ENCODE measurements at places on chromosomes 13 and 19.

GRCh38 chr19:30388327-30388726, 16.1 kb downstream of the ZNF536 start:
- DNase-seq, result no peak

- no peak for DNase-seq
Observed at GRCh38 chr13:40471911-40472310, 194.5 kb downstream of the FOXO1 start.

- DNase-seq, result no peak
Observed at GRCh38 chr13:23810685-23811240, 78.4 kb downstream of the MIPEP start.

- no peak for DNase-seq
Observed at GRCh38 chr13:45143346-45143751, 23.0 kb downstream of the GTF2F2 start.

DNA sequence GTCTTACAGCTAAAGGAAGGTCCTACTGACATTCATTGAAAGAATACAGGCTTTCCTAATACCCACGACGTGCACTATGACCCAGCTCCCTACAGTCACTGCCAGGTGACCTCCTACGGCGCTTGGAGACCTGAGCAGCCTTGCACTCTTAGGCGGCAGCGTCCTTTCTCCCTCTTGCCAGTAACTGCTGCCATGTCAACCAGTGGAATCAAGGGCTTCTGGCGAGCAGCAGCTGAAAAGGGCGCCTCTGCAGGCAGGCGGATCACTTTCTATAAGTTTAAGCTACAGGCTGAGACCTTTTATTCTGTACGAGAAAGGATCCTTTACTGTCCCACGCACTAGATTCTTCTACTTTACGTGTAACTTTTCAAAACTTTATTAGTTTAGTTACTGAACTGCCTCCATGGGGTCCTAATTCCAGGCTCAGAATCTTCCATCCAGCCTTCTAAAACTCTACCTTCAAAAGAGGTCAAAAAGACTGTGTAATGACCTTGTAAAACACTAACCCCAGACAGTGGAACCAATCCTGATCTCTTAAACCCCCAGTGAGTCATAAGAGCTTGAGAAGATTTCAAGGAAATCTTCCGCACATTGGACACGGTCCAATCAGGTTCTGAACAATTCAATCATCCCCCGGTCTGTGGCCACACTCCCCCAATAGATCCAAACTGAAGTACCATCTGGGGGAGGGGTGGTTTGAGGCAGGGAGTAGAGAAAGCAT, 1.9 kb downstream of the KCTD12 start:
- peak; percentile 41 for DNase-seq

DNA sequence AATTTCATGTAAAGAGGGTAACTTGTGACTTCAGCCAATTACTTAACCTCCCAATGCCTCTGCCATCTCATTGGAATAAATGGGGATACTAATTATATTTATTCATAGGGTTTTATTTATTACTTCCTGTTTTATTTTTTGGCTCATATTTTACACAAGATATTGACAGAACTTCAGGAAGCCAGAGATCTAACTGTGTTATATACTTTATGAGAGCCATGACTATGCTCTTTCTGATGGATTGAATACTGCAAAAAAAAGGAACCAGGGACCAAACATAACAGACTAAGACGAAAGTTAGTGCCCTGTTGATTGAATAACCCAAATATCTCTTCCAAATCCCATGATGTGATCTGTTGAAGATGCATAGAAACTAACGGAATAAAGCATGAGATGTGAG, 243.3 kb upstream of the STARD13 start:
- no peak for DNase-seq

DNA sequence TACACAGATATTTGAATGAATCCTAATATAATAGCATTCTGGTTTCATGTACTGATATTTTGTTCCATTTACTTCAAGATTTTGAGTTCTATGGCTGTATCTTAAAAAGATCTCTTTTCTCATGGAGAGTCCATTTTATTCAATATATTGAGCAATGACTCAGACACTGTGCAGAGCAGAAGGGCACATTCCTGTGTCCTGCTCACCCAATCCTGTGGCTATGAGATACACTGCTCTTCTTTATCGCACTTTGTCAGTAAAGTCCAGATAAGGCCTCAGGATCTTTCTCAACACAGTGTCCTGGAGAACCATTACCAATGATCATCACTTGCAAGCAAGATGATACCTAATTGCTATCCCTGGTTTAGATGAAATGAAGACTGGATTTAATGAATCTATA, 155.0 kb downstream of the CYSLTR2 start:
- no peak for DNase-seq

DNA sequence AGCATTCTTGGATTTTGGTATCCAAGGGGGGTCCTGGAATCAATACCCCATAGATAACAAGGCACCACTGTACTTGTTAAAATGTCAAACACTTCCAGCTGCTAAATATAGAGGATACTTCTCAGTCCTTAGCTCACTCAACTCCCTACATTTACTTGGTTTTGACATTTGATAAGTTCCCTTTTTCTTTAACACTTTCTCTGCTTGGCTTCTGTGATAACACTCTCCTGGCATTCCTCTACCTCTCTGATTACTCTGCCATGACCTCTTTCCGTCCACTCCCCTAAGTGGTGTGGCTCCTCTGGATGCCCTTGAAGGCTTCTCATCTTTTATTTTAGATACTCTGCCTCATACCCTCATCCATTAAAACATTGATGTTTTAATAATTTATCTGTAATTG, 65.2 kb downstream of the MICU2 start:
- no peak for DNase-seq

- DNase-seq, result no peak
Observed at GRCh38 chr19:46082728-46083050, 41.8 kb downstream of the IGFL3 start.

- no peak for DNase-seq
Observed at GRCh38 chr19:3025549-3025886, 3.6 kb downstream of the TLE2 start.

GRCh38 chr19:58568453-58569130, 4.5 kb downstream of the MZF1 start:
- no peak for DNase-seq

- no peak for DNase-seq
Observed at GRCh38 chr13:75220238-75220542, 261.8 kb downstream of the TBC1D4 start.

- no peak for DNase-seq
Observed at GRCh38 chr13:72458701-72459100, 268.7 kb downstream of the MZT1 start.

GRCh38 chr13:112391746-112392145, 15.6 kb downstream of the SPACA7 start:
- no peak for DNase-seq

GRCh38 chr19:21335721-21336120, 6.5 kb upstream of the ZNF708 start:
- DNase-seq, result no peak

GRCh38 chr13:113109151-113110047, 3.8 kb downstream of the F7 start:
- no peak for DNase-seq

- DNase-seq, result no peak
Observed at GRCh38 chr13:20130652-20131051, 30.2 kb downstream of the GJA3 start.

DNA sequence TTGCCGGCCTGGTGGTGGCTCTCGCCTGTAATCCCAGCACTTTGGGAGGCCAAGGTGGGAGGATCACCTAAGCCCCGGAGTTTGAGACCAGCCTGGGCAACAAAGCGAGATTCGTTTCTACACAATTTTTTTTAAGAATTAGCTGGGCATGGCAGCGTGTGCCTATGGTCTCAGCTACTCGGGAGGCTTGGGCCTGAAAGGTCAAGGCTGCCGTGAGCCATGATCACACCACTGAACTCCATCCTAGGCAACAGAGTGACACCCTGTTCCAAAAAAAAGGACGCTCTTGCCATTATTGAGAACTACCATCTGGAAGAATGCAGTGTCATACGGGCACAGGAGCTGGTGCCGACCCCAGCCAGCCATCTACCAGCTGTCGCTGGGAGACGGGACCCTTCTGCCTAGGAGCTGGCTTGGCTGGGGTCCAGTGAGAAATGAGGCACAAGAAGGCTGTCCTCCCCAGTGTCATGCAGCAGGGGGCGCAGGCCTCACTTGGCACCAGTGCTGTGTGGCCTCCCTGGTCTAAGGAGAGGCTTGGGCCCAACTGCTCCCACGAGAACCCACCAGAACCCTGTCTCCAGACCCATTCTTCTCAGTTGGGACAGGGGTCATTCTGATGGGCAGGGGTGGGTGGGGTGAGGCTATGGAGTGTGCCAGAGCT, 12.2 kb upstream of the RELB start:
- peak; percentile 33 for DNase-seq

DNA sequence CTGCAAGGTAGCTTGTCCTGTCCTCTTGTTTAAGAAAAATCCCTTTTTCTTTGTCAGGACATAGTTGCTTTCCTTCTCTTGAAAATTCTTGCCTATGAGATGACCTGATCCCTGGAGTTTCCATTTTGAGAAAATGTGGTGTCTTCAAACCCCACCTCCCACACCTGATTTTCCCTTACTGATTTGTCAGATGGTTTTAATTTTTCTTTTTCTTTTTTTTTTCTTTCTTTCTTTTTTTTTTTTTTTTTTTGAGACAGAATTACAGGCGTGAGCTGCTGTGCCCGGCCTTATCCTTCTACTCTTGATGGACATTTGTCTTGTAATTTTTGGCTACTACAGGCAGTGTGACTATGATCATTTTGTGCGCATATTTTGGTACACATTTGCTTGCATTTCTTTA, 1.2 kb downstream of the ZNF345 start:
- DNase-seq, result no peak

- no peak for DNase-seq
Observed at GRCh38 chr13:65830411-65831205, 1399.5 kb downstream of the PCDH9 start.

DNA sequence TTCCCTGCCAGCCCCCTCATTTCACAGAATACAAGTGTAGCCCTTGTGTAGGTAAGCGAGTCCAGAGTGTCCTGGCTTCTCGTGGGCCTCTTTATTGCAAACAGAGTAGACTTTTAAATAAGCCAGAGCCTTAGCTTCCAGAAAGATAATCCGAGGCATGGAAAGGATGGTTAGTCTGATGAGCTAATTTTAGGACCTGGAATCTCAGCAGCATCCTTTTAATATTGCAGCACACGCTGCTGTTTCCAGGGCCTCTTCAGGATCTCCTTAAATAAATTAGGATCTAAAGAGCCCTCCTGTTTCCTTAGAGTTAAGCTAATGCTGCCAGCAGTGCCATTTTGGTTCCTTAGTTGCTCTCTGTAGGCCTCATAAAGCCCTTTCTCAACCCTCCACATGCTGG, 99.2 kb downstream of the RFC3 start:
- DNase-seq, result no peak

- no peak for DNase-seq
Observed at GRCh38 chr13:105282406-105283285, 1252.8 kb downstream of the EFNB2 start.

GRCh38 chr13:114155926-114156883, 22.9 kb upstream of the CFAP97D2 start:
- no peak for DNase-seq

DNA sequence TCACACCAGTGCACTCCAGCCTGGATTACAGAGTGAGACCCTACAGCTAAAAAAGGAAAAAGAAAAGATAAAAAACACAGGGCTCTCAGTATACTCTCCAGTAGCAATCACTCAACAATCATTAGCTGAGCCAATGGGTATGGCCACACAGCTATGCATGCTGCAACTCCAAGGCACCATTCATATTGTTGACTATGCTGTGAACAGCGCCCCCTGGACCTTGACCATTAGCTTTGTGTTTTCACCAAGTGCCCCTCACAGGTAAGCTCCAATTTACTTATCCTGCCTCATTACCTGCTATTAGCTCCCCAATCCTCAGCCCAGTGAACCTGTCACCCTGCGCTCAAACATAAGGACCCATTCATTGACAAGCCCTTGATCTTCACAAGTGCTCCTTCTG, 35.8 kb downstream of the ZIC5 start:
- DNase-seq, result no peak

- DNase-seq, result no peak
Observed at GRCh38 chr13:38684714-38685113, 2.2 kb upstream of the FREM2 start.

DNA sequence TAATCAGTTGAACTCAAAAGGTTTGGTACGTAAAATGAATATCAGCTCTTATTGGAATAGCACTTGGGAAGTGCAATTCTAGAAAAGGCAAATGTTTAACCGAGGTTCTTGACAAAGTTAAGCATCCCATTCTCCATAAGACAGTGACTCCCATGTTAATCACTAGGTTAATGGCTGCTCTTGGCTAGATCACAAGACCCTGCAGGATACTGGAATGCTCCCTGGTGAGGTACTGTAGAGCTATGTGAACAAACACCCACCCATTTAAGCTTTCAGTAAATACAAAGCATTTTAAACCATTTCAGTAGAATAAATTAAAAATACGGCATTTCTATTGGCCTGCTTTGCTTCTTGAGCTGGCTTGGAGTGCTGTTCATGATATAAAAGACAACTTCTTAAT, 56.5 kb downstream of the TDRD3 start:
- DNase-seq, result no peak

- no peak for DNase-seq
Observed at GRCh38 chr13:35524171-35524570, 47.7 kb upstream of the MAB21L1 start.

DNA sequence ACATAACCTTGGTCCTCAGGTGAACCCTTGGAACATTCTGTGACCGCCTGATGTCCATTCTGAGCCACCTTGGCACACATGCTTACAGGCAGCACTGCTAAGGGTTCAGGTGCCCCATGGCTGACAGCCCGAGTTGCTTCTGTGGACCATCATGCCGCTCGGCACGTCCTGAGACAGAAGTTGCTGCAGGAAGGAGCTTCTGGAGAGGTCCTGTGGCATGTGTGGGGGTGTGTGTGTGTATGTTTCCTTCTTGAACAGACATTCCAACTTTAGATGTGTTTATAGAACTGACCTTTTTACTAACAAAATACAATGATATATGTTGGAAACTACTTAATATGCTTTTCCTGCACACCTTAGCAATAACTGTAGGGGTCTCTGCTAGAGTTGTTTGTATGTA, 4.8 kb upstream of the C1QTNF9 start:
- no peak for DNase-seq

GRCh38 chr19:19615086-19615485, 3.4 kb downstream of the PBX4 start:
- DNase-seq, result no peak

- no peak for DNase-seq
Observed at GRCh38 chr19:39342647-39343305, 555 bp downstream of the SAMD4B start.

DNA sequence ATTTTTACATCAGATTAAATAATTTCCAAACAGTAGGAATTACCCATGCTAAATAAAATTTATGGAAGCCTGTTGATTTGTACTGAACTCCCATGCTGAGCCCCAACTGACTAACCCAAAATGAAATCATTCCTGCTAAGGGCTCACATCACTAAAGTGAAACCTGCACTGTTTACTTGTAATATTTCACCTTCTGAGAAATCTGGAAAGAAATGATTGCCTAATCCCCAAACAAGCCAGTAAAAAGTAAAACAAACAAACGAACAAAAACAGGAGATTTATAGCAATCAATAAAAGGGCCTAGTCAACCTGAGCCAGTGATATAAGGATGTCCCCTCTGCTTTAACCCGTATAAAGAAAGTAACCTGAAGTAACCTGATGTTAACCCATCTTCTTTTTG, 1599.8 kb downstream of the OLFM4 start:
- DNase-seq, result no peak

Measured in lower leg skin (tissue), 4 donors.